Small intestine (tissue), 16 donors: ENCODE measurements at places on chromosomes 7 and 10. TPM values are rescaled to one million over a fixed set of nuclear protein-coding genes. Genes with fewer than 3 reads are reported as not detected.

- no peak for DNase-seq
Observed at GRCh38 chr10:77571490-77571889, 66.1 kb downstream of the KCNMA1 start.

TFR2 gene
- not detected for polyA plus RNA-seq

DNA sequence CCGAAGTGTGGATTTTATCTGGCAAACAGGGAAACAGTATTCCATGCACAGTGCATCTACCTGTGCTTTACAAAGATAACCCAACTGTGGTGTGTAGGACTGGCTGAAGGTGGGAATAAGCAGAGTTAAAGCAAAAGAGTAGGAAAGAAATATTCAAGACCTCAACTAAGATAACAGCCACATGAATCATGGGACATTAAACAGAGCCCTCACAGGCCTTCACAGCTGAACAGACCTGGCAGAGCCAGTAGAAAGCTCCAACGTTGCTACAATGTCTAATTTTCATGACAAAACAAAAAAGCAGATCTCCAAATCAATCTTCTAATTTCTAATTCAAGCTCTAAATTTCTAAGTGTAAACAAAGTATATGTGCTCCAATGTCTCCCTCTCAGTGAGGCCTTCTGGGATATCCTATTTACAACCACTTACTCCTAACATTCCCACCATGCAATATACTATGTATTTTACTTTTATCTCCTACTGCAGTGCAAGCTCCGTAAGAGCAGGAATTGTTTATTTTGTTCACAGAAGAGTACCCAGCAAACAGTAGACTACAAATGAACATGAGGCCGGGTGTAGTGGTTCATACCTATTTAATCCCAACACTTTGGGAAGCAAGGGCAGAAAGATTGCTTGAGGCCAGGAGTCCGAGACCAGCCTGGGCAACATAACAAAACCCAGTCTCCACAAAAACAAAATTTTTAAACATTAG lies 63.5 kb downstream of the UBE2H start:
- DNase-seq = no peak

MBL2 gene
- polyA plus RNA-seq = not detected

TWIST1 gene
- 0.36 TPM for polyA plus RNA-seq

DNA sequence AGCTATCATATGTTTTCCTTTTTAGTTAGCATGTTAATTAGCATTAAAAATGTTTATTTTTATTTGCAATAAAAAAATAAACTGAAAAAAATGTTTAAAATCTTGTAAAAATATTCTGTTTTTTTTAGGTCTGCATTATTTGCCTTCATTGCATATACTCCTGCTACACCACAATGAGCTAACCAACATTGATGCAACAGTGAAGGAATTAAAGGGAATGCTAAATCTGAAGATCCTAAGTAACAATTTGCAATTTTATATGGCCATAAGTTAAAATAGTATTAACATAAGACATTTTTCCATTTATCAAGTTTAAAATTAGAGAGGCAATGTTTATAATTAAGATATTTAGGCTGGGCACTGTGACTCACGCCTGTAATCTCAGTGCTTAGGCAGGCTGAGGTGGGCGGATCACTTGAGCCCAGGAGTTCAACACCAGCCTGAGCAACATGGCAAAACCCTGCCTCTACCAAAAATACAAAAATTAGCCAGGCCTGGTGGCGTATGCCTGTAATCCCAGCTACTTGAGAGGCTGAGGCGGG lies 32.2 kb downstream of the LRRC72 start:
- DNase-seq = no peak

GRCh38 chr7:116963234-116963633 lies 9.9 kb downstream of the ST7 start:
- DNase-seq = no peak

COL1A2 gene
- 2.0 TPM for polyA plus RNA-seq

DNA sequence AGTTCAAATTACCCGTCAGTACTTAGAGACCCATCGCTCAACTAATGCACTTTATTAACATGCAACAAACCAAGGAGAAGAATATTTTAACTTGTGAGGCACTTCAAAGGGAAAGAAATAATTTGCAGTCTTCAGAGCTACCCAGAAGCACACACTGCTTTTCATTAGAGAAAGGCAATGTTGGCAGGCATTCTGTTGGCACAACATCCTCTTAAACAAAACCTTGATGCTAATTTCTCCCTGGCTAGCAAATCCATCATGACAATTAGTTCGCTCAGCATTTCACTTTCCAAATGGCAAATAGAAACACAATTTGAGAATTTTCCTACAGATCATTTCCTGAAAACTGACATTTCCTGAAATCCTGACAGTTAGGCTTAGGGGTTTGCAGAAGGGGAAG lies 155.6 kb upstream of the FAM13C start:
- no peak for DNase-seq
